Activated CD4-positive, alpha-beta T cell treated with anti-CD3 and anti-CD28 coated beads, Interleukin-2, amount 50 U/mL, for 4 hours (primary cell): ENCODE measurements at places on chromosomes 7 and 10.
A peak's percentile ranks its signal among the peaks of the same experiment; 100 is the strongest.

- no peak for DNase-seq
Measured at GRCh38 chr10:29273478-29273877, 15.4 kb upstream of the LYZL1 start.

GRCh38 chr10:16745061-16745460 lies 72.2 kb downstream of the RSU1 start:
- DNase-seq: no peak

GRCh38 chr10:119268871-119269506 lies 61.6 kb downstream of the GRK5 start:
- DNase-seq: peak; percentile 51

- no peak for DNase-seq
Measured at GRCh38 chr7:79091661-79092060, 361.8 kb downstream of the MAGI2 start.

DNA sequence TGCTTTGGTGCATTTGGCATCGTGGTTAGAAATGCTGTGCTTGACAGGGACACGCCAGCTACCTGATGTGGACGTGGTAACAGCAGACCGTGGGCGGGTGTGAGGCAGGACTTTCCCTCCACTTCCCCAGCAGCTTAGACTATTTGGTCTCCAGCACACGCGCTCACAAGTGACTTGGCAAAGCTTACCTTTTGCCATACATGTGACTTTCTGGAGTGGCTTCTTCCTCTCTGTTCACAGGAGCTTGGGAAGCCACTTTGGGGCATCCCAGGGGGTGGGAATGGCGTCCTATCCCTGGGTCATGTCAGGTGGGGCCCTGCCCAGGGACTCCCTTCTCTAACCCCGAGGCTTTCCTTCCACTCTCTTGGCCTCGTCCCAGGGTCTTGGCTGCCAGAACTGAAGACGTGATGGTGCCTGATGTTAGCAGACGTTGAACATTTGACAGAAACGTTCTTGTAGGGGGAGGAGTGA lies 228.7 kb upstream of the KLF6 start:
- peak; percentile 46 for DNase-seq

- DNase-seq: no peak
Measured at GRCh38 chr10:116840389-116841075, 8.8 kb upstream of the ENO4 start.

DNA sequence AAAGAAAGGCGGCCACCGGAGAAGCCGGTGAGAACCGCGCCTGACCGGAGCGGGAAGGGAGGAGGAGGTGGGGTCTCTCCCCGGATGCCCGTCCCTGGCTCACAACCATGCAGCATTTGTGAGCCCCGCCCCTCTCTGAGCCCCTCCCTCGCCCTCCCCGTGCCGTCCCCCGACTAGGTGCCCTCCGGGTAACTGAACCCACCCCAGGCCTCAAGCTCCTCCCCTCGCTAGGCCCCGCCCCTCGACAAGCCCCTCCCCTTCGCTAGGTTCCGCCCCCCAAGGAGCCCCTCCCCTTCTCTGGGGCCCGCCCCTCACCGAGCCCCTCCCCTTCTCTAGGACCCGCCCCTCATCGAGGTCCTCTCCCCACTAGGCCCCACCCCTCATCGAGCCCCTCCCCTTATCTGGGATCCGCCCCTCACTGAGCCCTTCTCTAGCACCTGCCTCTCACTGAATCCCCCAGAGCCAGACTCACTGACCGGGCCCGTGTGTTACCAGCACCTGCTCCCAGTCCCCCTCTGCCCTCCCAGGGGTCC lies 42.2 kb upstream of the HSPB1 start:
- peak; percentile 30 for DNase-seq

GRCh38 chr7:21946222-21946709 lies 567 bp upstream of the CDCA7L start:
- DNase-seq: no peak

- DNase-seq: no peak
Measured at GRCh38 chr10:70174058-70174741, 3.9 kb upstream of the SAR1A start.

DNA sequence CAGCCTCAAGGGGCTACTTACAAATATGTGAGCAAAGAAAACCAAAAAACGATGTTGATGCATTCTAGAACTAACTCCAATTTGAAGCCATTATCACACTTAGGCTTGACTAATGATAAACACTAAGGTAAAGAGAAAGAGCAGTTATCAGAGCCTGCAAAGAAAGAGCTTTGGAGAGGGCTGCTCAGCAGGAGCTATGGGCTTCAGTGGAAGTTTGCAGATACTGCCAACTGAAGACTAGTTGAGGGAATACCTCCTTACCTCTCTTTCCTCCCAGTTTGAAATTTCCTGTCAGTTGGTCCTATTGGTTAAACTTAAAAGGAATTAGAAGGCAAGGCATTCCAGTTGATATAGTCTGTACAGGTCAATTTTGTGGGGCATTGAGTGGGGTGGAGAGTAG lies 498.1 kb upstream of the POT1 start:
- no peak for DNase-seq

- DNase-seq: no peak
Measured at GRCh38 chr10:29011516-29011915, 277.4 kb upstream of the LYZL1 start.

- DNase-seq: no peak
Measured at GRCh38 chr7:54663603-54664234, 95.3 kb downstream of the SEC61G start.
